KBM-7 (cell line): ENCODE measurements at places on chromosomes 12 and 14.

DNA sequence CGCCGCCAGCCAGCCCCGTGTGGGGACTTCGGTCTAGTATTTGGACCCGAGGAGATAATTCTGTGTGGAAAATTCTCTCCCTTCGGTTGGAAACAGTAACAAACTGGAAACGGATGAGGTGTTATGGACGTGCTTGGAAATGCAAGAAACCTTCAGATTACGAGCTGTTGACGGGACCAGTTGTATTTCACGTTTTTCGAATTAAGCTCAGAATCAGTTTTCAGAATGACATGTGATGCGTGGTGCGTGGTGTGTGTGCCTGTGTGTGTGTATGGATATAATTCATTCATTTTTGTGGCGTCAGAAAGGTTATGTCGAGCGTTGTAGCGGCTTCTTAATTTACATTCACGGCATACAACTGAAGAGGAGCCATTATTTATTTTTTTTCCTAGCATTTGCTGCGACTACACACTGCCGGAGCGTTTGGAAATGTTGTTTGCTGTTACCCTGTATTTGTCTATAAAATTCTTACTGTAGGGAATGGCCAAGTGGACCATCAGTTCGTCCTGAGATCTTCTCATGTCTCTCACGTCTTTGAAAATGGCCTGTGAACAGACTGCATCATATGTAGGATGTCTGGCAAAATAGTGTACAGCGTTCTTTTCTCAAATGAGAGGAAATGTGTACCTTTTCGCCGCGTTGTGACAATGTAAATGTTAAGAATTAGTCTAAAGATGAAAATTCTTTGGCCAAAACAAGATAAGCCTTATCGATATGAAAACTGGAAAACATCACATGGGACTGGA is 1.3 kb downstream of the TRAF3 start:
- peak; percentile 26 for DNase-seq

- peak; percentile 95 for DNase-seq
These were observed 20.1 kb upstream of the CCDC63 start for GRCh38 chr12:110826592-110827200.

DNA sequence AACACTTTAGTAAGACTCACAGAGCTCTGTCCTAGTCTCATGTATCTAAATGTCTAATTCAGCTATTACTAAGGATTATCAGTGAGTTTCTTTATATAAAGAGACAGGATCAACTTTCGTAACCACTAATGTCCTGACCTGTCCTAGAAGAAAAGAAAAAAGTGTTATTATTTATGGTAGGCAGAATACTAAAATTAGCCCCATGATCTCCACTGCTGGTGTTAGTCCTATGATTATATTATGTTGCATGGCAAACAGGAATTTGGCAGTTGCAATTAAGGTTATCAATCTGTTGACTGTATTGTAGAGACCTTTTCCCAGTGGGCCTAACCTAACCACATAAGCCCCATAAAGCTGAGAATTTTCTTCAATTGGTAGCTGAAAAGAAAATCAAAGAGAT is 132.9 kb upstream of the DIO2 start:
- no peak for DNase-seq

- DNase-seq = no peak
These were observed 452.4 kb upstream of the NOVA1 start for GRCh38 chr14:27050208-27050607.

GRCh38 chr12:130920723-130921381 is 32.9 kb upstream of the ADGRD1 start:
- DNase-seq = no peak

DNA sequence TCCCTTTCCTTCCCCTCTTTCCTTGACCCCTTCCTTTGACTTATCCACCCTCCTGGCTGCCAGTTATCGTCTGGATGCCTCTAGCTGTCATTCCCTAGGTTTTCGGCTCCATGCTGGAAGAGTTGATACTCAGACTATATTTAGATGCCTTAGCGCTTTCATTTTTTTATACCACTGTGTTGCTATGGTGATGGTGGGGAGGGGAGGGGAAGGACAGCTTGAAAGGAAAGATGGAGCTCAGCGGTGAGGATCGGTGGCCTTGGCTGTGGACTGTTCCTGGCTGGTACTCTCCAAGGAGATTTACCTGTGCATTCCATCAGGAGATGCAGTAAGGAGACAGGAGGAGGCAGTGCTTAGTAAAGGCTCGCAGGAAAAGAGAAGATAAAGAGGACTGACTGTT is 108.7 kb downstream of the SLC8A3 start:
- DNase-seq = no peak

- DNase-seq = no peak
These were observed 113.1 kb upstream of the FOXG1 start for GRCh38 chr14:28653521-28653920.

DNA sequence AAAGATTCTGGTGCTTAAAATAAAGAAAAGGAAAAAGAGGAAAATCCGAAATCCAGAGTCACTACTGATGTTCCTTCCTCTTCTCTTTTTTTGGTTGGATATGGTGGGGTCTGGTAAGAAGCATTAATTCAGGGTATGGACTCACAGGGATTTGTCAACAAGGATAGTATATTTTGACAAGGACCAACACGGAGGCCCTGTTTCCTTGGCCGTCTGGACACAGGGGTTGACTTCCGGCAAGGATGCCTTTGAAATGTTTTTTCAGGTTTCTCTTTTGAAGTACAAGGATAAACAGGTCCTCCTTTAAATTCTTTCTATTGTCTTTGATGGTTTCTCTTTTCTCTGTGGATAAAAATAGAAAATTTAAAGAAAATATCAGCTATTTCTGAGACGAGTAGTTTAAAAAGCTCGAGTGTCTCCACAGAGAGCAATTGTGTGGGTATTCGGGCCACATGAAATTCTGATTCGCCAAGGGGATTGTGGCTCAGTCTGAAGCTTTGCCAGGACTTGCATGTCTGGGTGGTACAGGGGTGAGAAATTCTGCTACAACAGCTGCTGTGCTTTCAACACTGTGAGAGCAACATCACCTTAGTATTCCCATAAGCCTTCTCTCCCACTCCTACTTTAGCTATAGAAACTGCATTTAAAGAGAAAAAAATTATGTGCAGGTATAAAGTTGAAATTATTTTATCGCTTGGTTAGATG is 88.5 kb upstream of the CSRP2 start:
- no peak for DNase-seq

GRCh38 chr14:75917322-75917945 is 64.4 kb downstream of the TGFB3 start:
- no peak for DNase-seq

- no peak for DNase-seq
These were observed 44.6 kb downstream of the SCARB1 start for GRCh38 chr12:124819080-124819479.

- DNase-seq = no peak
These were observed 3.7 kb downstream of the TAS2R42 start for GRCh38 chr12:11183011-11183410.

DNA sequence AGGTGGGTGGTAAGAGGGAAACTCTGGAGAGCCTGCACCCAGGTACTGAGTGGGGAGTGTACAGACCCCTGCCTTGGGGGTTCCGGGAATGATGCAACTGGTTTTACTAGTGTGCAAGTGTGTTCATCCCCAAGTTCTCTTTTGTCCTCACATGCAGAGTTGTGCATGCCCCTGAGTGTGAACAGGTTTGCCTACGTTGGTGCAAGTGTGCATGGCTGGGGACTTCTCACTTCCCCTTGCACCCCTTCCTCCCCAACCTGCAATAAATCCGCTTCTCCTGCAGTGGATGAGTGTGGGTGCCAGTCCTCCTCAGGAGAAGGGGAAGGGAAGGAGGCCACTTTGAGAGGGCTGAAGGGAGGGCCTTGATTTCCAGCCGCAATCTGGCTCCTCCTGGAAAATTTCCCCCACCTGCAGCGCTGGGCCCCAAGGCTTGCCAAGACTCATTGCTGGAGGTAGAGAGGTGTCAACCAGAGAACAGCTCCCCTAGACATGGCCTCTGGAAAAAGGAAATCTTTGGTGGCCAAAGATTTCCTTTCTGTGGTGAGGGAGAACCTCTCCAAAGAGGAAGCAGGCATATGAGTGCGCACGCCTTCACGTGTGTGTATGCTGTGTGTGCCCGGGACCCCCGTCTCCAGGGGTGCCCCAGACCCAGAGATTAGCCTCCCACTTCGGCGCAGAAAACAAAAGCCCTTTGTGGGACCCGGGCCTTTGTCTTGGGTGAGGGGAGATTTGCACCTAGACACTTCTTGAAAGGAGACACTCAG is 5.5 kb downstream of the AQP2 start:
- DNase-seq = peak; percentile 63

DNA sequence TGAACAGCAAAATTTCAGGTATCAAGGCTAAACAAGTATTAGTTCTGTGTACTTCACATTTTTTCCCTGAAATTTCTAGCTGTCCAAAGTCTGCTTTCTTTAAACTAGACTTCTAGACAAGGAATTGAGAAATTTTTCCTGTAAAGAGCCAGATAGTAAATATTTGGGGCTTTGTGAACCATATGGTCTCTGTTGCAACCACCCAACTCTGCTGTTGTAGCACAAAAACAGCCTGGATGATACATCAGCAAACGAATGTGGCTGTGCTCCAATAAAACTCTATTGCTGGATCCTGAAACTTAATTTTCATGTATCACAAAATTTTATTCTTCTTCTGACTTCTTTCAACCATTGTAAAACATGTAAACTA is 96.0 kb upstream of the SLC38A4 start:
- no peak for DNase-seq

GRCh38 chr14:77909911-77910310 is 110.0 kb downstream of the ADCK1 start:
- no peak for DNase-seq

DNA sequence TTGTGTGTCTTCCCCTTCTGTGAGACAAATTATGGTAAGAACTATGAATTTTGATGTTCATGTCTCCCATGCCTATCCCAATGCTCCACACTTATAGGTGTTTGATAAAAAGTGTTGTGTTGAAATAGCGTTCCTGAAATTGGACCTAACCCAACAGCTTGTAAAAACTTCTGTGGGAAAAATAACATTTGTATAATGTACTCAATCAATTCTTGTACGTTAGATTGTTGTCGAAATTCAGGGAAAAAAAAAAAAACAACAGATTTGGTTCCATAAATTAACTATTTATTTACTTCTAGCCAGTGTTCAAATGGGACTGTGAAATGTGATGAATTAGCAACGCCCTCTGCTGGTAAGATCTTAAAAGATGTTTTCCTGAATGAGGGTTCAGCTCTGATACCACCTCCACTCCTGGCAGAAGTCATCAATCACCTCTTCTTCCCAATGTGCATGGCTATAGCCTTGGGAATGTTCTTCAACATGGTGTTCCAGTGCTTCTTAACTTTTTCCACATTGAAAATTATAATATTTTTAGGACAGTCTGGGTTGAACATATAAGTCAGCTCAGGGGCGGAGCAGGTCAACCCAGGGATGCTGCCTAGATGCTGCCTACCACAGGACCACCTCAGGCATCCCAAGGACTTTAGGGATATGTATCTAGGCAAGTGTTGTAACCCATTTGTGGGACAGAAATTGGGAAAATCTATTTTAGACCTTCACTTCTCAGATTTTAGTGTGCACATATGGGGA is 170.6 kb downstream of the OTOGL start:
- peak; percentile 51 for DNase-seq

- DNase-seq = no peak
These were observed 994 bp downstream of the PRORP start for GRCh38 chr14:35123388-35123703.

GRCh38 chr14:29815016-29815674 is 112.5 kb downstream of the PRKD1 start:
- DNase-seq = no peak

GRCh38 chr14:91614187-91614586 is 104.1 kb upstream of the PPP4R3A start:
- DNase-seq = no peak

DNA sequence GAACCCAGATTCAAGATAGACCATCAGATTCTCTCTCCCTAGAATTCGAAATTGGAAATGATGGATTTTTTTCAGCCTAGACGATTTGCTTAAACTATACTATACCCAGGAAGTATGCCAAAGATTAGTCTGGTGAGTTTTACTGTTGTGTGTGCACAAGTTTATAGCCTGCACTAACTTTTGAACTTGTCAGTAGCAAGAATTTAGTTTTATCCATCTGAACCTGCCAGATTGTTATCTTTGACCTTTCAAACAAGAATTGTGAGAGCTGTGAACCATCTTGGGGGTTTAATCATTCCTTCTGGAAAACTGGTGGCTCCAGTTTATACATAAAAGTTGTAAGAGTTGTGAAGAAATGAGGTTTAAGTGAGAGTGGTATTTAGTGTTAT is 243.5 kb upstream of the DAAM1 start:
- DNase-seq = no peak

- peak; percentile 68 for DNase-seq
These were observed 1.7 kb downstream of the ABCD2 start for GRCh38 chr12:39617887-39618286.

- DNase-seq = no peak
These were observed 24.5 kb downstream of the PCNX4 start for GRCh38 chr14:60116181-60116580.

GRCh38 chr14:68014771-68015170 is 195.2 kb downstream of the RAD51B start:
- DNase-seq = no peak

GRCh38 chr12:6573001-6573400 is 4.9 kb upstream of the NOP2 start:
- no peak for DNase-seq

- peak; percentile 4 for DNase-seq
These were observed 53.7 kb upstream of the DYRK2 start for GRCh38 chr12:67594888-67595287.

- DNase-seq = peak; percentile 73
These were observed 5.6 kb downstream of the OR10P1 start for GRCh38 chr12:55642267-55642666.

DNA sequence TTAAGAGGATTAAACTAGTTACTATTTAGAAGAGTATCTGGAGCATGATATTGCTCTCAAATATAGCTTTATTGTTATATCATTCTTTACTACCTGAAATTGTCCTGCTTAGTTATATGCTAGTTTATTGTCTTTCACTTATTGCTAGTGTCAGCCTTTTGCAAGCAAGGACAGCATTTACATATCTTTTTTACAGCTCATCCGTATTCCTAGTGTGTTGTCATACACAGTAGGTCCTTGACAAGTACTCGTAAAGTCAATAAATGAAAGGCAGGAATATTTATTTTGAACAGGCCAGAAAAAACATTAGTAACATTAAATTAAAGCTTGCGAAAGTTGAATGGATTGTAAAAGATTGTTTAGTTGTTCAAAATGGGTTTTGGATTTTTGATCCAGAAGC is 35.0 kb downstream of the CRADD start:
- DNase-seq = no peak

GRCh38 chr14:70188659-70189455 is at the start of gene SLC8A3:
Gene SLC8A3, minus strand, starts transcription at chr14:70188951. Its CDS starts 20,529 bp downstream, at chr14:70168422.
- peak; percentile 62 for DNase-seq
